ENCODE measurements at places on chromosomes 11 and 22. TPM values are rescaled to one million over a fixed set of nuclear protein-coding genes. Genes with fewer than 3 reads are reported as not detected.
A peak's percentile ranks its signal among the peaks of the same experiment; 100 is the strongest.

The CDC45 gene
- total RNA-seq: 7.9 TPM

DNA sequence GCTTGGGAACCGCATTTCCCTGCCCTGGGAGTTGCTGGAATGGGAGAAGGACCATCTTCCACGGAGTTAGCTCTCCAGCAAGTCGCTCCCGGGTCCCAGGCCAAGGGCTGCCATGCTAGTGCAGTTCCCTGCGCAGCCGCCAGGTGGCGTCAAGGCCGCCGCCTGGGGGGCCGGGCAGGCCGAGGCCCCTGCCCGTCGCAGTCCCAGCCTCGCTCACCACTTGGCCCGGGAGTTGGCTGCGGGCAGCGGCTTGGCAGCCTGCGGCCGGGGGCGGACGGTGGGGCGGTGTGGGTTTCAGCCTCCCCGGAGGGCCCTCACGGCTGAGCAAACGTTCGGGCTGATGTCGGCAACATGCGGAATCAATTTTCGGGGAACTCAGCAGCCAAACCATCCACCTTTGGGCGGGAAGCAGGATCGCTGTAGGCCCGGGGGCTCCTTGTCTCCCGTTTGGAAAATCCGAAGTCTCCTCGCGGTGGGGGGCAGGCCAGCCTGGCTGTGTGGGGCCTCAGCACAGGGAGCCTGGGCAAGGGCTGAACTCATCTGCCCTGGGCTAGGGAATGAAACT lies 415.1 kb downstream of the SOX6 start:
- no peak overlapping the region for H3K4me3 ChIP-seq
- no peak overlapping the region for H3K27ac ChIP-seq
- peaks cover 8% of the 10 kb centered on the region for H3K27me3 ChIP-seq
- H3K36me3 ChIP-seq: no peaks in the 10 kb centered on the region

- no peak overlapping the region for H3K4me3 ChIP-seq
- H3K27me3 ChIP-seq: no peaks in the 10 kb centered on the region
- H3K36me3 ChIP-seq: peaks cover 2% of the 10 kb centered on the region
- DNase-seq: no peak
- no peaks in the 10 kb centered on the region for H3K4me1 ChIP-seq
Observed at GRCh38 chr11:1156506-1157340, 1.0 kb upstream of the MUC5AC start.

The BTBD18 gene
- total RNA-seq: not detected

GRCh38 chr22:31625661-31626426 lies 36.2 kb downstream of the PISD start:
- H3K4me1 ChIP-seq: peaks cover 80% of the 10 kb centered on the region
- H3K27me3 ChIP-seq: no peaks in the 10 kb centered on the region
- peaks cover 67% of the 10 kb centered on the region for H3K36me3 ChIP-seq
- H3K4me3 ChIP-seq: peak overlapping the region; percentile 18
- peak overlapping the region; percentile 67 for H3K27ac ChIP-seq

- H3K4me1 ChIP-seq: no peaks in the 10 kb centered on the region
- no peaks in the 10 kb centered on the region for H3K36me3 ChIP-seq
- no peak for DNase-seq
- H3K27ac ChIP-seq: no peak overlapping the region
Observed at GRCh38 chr22:46524203-46524740, 13.1 kb downstream of the CELSR1 start.

The DEFB131B gene
- total RNA-seq: not detected

The EIF3M gene
- 147 TPM for total RNA-seq

GRCh38 chr22:39833093-39833492 lies 60.5 kb downstream of the ENTHD1 start:
- no peak overlapping the region for H3K4me3 ChIP-seq
- H3K4me1 ChIP-seq: no peaks in the 10 kb centered on the region
- H3K27me3 ChIP-seq: no peaks in the 10 kb centered on the region
- DNase-seq: no peak
- no peak overlapping the region for H3K27ac ChIP-seq

The CCDC83 gene
- not detected for total RNA-seq

GRCh38 chr22:35177811-35178210 lies 79.5 kb upstream of the HMGXB4 start:
- peaks cover 2% of the 10 kb centered on the region for H3K4me1 ChIP-seq
- H3K27me3 ChIP-seq: no peaks in the 10 kb centered on the region
- H3K27ac ChIP-seq: no peak overlapping the region
- no peak for DNase-seq
- no peaks in the 10 kb centered on the region for H3K36me3 ChIP-seq
- no peak overlapping the region for H3K4me3 ChIP-seq

The OR51E2 gene
- 0.40 TPM for total RNA-seq

- H3K4me1 ChIP-seq: peaks cover 8% of the 10 kb centered on the region
- no peak overlapping the region for H3K4me3 ChIP-seq
- no peaks in the 10 kb centered on the region for H3K36me3 ChIP-seq
- no peak for DNase-seq
- H3K27ac ChIP-seq: no peak overlapping the region
Observed at GRCh38 chr11:70176940-70177689, 26.0 kb upstream of the FADD start.
